ENCODE measurements at places on chromosomes 12 and 14.

DNA sequence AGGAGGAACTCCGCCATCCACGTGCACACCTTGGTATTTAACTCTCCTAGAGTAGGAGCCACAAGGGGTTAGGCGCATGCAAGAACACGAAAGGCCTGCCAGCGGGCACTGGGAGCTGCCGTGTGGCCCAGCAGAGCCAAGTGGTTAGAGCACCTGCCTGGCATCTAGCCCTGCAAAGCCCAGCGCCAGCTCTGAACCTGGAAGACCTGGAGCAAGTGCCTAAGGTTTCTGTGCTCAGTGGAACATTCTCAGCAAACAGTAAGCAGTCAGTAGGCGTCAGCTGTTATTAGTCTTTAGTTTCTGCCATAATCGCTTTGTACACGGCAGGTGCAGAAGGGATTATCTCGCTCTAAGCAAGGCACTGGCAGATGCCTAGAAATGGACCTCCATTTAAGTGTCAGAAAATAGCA, 55.4 kb downstream of the SETD3 start:
- peak; percentile 90 for DNase-seq

DNA sequence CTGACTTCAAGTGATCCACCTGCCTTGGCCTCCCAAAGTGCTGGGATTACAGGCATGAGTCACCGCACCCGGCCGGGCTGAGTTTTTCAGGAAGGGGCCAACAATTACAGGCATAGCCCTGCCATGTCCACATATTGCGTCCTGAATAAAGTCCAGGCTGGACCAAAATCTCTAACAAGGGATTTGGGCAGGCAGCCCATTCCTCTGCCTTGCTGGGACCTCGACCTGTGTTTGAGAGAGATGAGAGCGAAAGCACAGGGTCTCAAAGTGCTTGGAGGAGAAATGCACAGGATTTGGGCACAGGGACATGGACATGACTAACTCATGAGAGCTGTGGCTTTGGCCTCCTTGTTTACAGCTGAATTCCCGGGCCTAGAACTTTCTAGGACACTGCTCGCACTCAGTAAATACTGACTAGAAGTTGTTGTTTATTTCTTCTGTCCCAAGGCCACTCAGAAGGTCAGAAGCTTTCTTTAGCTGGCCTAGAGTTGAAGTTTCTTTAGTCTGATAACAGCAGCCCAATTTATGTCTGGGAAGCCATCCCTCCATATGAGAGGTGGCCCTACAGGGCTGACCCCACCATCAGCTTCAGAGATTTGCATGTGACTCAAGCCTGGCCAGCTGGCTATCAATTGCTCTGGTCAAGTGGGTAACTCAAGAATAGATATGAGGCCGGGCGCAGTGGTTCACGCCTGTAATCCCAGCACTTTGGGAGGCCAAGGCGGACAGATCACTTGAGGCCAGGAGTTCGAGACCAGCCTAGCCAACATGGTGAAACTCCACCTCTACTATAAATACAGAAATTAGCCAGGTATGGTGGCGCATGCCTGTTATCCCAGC, 11.7 kb downstream of the CAMKK2 start:
- no peak for DNase-seq

GRCh38 chr12:44143175-44143574, 307.3 kb downstream of the TMEM117 start:
- no peak for DNase-seq

- DNase-seq: peak; percentile 55
Observed at GRCh38 chr14:103052407-103052806, 4.9 kb downstream of the CDC42BPB start.

- no peak for DNase-seq
Observed at GRCh38 chr14:65304963-65305362, 107.6 kb upstream of the FUT8 start.

- DNase-seq: no peak
Observed at GRCh38 chr12:15863984-15864383, 18.2 kb upstream of the STRAP start.
